ENCODE measurements at places on chromosomes 11 and 22.
A peak's percentile ranks its signal among the peaks of the same experiment; 100 is the strongest.

- no peak for DNase-seq
Measured at GRCh38 chr11:87438416-87438815, 400.7 kb downstream of the TMEM135 start.

DNA sequence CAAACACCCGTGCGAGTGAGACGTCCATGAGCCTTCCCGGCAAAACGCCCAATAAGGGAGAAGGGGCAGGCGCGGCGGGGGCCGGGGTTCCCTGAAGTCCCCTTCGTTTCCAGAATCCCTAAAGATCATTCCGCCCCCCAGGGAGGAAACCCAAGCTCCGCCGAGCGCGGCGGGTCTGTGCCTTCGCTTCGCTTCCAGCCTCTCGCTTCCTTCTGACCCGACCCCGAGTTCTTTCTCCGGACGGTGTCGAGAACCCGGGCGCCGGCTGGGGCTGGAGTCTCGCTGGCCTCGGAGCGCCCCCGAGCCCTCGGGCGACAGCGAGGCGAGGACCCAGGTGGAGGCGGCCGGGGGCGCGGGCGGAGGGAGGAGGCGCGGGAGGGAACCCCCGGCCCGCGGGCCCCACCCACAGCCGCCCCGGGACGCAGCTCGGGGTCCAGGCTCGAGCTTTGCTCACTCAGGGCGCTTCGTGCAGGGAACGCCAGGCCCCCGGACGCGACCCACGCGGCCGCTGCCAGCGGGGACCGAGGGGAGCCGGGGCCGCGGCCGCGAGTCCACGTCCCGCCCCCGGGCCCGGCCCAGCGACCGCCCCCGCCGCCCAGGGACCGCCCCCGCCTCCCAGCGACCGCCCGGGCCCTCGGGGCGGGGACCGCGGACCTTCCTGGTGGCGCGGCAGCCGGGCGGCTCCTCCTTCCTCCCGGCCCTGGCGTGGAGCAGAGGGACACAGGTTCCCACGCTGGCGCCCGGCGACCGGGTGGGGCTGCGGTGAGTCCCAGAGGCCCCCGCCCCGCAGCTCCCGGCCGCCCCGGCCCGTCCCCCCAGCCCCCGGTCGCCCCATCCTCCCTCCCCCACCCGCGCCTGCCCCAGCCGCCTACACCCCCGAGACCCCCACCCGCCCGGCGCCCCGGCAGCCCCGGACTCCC lies at the start of gene PGGHG:
Gene PGGHG (plus strand): TSS at position 649 of the 920 bp plus-strand sequence. CDS start 691 bp downstream, outside the sequence.
- peak; percentile 76 for DNase-seq

GRCh38 chr11:96328395-96329010 lies 14.5 kb downstream of the MAML2 start:
- DNase-seq = no peak

GRCh38 chr11:110805756-110806155 lies 93.5 kb upstream of the ARHGAP20 start:
- no peak for DNase-seq

GRCh38 chr11:124762624-124763155 lies 600 bp upstream of the ESAM start:
- DNase-seq = no peak

DNA sequence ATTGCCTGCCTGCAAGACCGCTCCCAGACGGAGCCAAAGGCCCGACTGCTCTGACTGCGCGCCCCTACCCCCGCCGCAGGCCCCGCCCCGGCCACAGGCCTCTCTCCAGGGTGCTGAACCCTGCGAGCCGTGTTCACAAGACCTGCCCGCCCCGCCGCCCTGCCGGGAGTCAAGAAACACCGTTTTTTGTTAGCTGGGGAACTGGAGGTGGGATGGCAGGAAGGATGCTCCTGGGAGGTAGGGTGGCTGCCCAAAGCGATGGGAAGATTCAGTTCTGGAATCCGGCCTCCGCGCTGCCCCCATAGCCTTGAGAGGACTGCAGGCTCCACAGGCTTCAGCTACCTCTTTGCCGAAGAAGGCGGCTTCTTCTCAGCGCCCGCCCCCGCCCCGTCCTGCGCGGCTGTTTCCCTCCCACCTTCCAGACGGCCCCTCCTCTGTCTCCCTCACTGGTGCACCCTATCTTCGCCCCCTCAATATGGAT lies 2.7 kb upstream of the PDE2A start:
- DNase-seq = peak; percentile 75

GRCh38 chr11:71991494-71991893 lies 7.2 kb upstream of the IL18BP start:
- no peak for DNase-seq

DNA sequence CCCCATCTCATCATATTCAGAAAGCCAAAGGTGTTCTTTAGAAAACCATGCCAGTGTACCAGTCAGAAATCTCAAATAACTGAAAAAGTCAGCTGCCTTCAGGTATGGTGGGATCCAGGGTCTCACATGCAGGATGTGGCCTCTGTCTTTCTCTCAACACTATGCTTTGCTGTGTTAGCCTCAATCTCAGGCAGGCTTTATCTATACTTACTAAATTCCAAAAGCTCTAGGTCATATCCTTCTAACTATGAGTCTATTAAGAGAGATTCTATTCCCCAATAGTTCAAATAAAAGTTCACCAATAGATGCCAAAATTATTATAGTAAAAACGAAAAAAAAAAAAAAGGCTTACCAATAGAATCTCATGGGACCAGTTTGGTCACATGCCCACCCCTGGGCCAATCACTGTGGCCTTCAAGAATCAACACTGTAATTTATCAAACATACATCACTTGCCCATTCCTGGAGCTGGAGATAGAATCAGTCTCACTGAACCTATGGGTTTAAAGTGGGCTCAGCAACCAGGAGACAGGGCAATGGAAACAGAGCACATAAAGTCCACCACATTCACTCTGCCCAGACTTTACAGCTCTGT lies 38.0 kb upstream of the APLNR start:
- DNase-seq = no peak

- DNase-seq = no peak
Measured at GRCh38 chr22:42353883-42354727, 78.1 kb downstream of the NFAM1 start.

DNA sequence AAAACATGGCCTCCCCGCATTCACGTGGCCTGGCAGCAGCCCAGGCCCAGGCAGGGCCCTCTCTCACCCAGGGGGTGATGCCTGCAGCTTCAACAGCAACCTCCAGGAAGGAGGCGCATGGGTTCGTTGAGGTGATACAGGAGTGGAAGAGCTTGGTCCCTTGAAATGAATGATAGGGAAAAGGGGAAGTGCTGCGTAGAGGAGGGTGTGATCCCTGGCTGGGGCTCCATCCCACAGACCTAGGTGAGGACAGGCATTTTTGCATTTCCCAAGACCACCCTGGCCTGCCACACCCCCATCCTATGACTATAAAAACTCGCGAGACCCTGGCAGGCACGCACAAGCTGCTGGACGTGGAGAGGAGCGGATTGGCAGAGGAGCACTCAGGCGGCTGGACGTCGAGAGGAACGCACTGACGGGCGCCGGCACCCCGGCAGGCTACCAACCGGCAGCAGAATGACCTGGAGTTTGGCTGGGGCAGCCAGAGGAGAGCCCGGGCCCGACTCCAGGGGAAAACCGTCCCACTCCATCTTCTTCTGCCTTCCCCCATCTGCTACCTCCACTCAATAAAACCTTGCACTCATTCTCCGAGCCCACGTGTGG lies 32.6 kb downstream of the RTN4R start:
- DNase-seq = no peak
